ENCODE measurements at places on chromosomes 11 and 22. TPM values are rescaled to one million over a fixed set of nuclear protein-coding genes. Genes with fewer than 3 reads are reported as not detected.

CHRM4 gene
- 0.48 TPM for total RNA-seq

RAG2 gene
- total RNA-seq, result not detected

KCNJ11 gene
- total RNA-seq, result 6.8 TPM

TENM4 gene
- total RNA-seq, result 0.19 TPM

OR52I1 gene
- total RNA-seq, result not detected

All from A549 treated with dexamethasone at 1 μM for 4 hours (cell line).